GM13976 (cell line): ENCODE measurements at places on chromosomes 2 and 18.

DNA sequence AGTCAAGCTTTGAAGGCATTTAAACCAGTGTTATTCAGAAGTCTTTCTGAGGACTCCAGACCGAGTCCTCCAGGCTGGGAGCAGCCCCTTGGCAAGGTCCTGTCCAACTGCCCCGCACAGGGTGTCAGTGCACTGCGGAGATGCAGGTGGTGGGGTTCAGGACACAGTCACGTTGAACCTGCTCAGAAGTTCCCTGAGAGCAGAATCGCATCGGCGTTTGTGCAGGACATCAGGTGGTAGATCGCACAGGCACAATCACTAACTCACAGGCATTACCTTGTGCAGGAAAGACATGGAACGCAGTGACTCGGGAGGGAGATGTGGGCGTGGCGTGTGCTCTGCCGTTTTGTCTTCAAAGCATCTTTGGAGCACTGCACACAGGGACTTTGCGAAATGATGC lies 10.4 kb downstream of the COPS9 start:
- DNase-seq: no peak

GRCh38 chr2:207845202-207845864 lies 75.6 kb upstream of the FZD5 start:
- no peak for DNase-seq

GRCh38 chr2:211690736-211691135 lies 847.9 kb downstream of the ERBB4 start:
- DNase-seq: no peak

GRCh38 chr2:105395691-105396090 lies 3.2 kb downstream of the FHL2 start:
- no peak for DNase-seq

DNA sequence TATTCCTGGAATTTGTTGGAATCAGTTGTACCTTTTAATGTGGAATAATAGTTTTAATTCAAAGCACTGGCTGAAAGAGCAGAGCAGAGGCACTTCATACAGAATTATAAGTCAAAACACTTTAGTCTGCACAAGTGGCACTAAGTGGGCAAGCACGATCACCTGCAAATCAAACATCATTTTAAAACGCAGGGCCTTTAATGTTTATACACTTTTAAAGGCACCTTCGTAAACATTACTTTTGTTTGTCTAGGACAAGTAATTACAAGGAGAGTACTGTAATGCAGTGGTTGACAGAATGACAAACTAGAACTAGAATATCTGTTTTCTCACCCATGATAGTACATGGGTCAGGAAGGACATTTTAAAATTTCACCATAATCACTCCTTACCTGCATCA lies 36.4 kb downstream of the LANCL1 start:
- DNase-seq: no peak

DNA sequence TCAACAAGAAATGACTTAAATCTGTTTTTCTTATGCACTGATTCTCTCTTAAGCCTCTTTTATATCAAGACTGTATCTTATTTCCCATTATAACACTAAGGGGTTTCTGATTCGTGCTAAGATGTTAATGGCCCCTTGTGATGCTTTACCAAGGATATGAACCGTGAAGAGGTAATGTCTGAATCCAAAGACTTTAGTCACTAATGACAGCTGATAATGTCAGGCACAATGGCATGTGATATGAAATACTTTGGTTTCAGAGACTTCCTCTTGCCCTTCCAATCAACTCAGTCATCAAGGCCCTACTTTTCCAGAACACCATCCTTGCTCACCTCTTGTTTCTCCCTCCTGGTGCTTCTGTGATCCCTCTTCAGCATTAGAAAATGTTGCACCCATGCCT lies 262.8 kb downstream of the KCNE4 start:
- no peak for DNase-seq

DNA sequence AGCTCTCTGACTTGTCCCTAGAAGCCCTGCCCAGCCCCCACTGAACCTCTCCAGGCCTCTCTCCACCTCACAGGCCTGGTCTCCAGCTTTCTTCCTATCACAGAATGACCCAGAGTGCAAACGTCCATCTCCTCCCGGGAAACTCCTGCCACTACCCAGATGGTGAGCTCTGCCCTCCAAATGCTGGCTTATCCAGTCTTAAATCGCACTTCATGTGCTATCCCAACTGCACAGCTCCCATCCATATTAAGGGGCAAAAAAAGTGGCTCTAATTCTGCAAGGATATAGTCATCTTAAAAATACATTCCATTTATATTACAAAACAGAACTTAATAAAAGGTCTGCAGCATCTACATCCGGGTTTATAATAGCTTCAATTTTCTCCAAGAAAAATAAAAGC lies 70.8 kb upstream of the CDC42EP3 start:
- no peak for DNase-seq

GRCh38 chr2:68968221-68968620 lies 6.2 kb upstream of the GKN1 start:
- DNase-seq: no peak

- DNase-seq: no peak
Observed at GRCh38 chr2:68431316-68431972, 35.6 kb downstream of the FBXO48 start.

- peak; percentile 7 for DNase-seq
Observed at GRCh38 chr2:127411653-127412369, 6.4 kb upstream of the PROC start.

GRCh38 chr2:54065411-54065810 lies 50.0 kb upstream of the ACYP2 start:
- DNase-seq: no peak

DNA sequence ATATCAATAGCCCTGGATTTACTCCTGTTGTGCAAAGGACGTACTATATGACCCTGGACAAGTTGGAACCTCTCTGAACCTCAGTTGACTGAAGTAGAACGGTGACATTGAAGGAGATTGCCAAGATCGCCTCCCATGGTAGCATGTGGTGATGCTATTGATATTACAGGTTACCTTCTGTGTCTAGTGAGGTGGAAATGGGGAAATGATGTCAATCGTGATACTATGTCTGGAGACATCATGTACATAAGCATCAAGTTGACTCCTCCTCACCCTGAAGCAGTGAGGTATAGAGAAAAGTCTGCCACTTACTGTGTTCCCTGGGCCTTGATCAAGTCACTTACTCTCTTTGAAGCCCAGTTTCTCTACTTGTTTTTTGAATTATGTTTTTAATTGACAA lies 93.9 kb downstream of the KLF7 start:
- DNase-seq: peak; percentile 33

GRCh38 chr2:133674433-133675331 lies 106.4 kb upstream of the NCKAP5 start:
- no peak for DNase-seq

DNA sequence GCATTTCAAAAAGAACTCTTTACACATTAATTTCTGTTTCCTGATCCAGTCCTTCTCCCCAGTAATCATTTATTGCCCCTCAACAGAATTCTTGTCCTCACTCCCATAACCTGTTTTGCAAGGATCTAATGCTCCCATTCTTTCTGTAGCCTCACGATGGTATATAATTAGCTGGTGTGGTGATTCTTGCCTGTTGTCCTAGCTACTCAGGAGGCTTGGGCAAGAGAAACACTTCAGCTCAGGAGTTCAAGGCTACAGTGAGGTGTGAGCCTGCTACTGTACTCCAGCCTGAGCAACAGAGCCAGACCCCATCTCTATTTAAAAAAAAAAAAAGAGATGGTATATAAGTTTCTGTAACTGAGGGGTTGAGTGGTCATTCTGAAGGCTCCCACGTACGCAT lies 7.7 kb upstream of the TRAPPC8 start:
- DNase-seq: no peak

- no peak for DNase-seq
Observed at GRCh38 chr18:362311-363290, 94.8 kb upstream of the THOC1 start.

DNA sequence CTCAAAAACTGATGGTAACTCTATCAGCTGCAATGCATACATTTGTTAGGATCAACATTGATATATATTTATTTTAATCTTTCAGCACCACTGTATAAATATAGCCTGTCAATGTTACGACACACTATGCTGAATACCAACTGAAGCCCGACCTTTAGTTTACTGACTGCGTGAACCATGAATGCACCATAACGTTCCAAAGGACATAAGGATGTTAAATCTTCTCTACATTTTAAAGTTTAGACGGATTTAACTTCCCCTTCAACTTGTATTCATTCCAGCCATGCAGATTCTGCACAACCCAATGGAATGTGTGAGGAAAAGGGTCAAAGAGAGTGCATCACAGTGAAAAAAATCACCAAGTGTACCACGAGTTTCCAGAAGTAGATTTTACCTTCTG lies 489.5 kb downstream of the IRS1 start:
- no peak for DNase-seq

- peak; percentile 78 for DNase-seq
Observed at GRCh38 chr18:32552421-32553030, 81.8 kb upstream of the GAREM1 start.

GRCh38 chr2:232133078-232133477 lies 171.6 kb downstream of the DIS3L2 start:
- DNase-seq: no peak

GRCh38 chr2:60267122-60267521 lies 286.3 kb downstream of the BCL11A start:
- DNase-seq: no peak
